ENCODE measurements at places on chromosomes 5 and 9. TPM values are rescaled to one million over a fixed set of nuclear protein-coding genes. Genes with fewer than 3 reads are reported as not detected.

GRCh38 chr5:83917261-83917908 lies 196.7 kb upstream of the HAPLN1 start:
- DNase-seq = no peak

- no peak for DNase-seq
Observed at GRCh38 chr5:175321927-175322532, 122.0 kb downstream of the DRD1 start.

- no peak for DNase-seq
Observed at GRCh38 chr5:66362687-66363086, 218.6 kb downstream of the SREK1 start.

DNA sequence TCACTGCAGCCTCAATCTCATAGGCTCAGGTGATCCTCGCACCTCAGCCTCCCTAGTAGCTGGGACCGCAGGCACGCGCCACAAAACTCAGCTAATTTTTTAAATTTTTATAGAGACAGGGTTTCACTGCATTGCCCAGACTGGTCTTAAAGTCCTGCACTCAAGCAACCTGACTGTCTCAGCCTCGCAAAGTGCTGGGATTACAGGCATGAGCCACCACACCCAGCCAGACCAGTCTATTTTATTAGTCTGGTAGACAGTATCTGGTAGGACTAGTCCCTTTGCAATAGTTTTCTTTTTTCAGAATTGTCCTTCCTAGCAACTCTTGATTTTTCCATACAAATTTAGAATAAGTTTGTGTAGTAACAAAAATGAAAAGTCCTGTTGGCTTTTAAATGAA lies 14.1 kb upstream of the GPR150 start:
- DNase-seq = no peak

DNA sequence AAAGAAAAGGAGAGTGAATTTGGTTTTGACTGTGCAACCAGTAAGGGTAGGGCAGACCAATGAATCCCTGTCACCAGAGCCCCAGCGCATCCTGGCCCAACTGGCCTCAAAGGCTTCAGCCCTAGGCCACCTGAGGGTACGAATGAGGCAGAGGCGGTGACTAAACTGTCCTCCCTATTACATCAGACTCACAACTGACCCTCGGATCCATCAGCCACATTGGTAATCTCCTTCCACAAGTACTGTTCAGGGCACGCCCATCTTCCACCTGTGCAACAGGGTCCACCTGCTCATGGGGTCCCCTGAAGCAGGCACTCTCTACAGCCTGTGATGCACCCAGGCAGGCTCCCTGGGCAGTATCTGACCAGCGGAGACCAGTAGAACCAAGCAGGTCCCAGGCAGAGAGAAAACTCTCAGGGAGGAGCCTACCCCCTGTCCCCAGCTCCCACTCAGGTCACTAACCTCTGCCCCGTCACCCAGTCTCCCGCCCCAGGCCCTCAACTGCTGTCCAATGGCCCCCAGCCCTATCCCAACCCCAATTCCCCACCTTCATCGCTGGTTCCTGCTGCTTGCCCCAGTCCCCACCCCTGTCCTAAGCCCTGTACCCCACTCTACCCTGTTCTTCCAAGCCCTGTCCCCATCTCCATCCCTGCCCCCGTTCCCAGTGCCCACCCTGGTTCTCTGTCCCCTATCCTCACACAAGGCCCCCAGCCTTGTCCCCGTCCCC lies 904 bp downstream of the EDF1 start:
- no peak for DNase-seq

GRCh38 chr5:23655674-23656073 lies 148.3 kb downstream of the PRDM9 start:
- DNase-seq = no peak

DNA sequence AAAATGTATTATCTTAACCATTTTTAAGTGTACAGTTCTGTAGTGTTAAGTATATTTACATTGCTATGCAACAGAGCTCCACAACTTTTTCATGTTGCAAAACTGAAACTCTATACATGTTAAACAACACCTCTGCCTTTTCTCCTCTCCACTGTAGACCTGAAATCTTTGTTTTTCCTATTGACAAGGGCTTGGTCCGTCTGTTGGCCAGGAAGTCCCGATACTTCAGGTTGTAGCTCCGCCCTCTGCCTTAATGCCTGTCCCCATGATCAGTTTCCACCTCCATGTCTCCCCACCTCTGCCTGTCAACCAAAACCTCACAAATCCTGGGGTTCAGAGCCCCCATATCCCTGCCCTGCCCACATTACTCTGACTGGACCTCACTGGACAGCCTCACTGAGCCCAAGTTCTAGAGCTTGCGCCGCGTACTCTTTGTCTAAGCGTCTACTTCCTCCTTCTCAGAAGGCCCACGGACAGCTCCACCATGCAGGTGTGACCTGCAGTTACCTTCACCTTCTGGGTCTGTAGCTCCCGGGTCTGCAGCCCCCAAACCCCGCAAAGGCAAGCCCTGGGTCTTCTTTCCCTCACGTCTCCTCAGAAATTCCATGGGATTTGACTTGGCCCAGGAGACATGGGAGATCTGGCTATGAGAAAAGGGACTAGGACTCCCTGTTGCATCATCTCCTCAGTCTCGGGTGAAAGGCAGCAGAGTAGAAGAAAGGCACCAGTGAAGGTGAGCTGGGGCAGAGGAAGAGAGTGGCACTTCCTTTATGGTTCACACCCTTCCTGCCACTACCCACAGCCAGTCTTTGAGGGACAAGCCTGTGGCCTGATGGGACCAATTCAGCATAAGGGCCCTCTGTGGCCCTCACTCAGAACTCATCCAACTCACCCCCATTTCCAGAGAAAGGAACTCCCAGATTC lies 8.0 kb downstream of the GLIPR2 start:
- no peak for DNase-seq

- no peak for DNase-seq
Observed at GRCh38 chr9:81833563-81834345, 94.5 kb upstream of the SPATA31D4 start.

DNA sequence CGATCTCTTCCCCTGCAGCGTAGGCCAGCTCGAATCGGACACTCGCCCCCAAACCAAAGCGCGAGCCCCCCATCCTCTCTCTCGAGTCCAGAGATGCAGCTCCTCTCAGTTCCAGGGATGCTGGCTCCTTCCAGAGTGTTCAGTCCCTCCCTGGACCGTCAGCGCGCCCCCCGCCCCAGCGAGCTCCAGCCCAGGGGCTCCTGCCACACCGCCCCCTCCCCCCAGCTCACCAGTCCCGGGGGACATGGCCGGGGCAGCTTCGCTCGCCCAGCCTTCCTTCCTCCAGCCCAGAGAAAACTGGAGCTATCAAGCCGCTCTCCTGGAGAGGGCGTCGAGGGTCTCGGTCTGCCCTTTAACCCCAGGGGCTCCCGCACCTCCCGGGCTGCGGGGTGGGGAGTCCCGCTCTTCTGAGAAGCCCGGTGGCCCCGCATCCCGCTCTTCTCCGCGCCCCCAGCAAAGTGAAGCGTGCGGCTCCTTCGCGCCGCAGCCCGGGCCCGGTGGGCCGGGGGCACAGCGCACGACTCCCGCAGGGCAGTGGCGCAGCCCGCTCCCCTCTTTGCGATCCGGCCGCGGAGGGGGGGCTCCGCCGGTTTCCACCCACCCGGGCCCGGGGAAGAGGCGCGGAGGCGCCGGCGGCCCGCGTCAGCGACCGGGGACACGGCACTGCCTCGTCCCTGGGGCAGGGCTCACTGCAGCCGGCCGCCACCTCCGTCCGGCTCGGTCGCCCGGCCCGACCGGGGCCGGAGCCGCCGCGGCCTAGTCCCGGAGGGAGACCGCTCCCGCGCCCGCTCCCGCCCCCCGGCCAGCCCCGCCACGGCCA lies 587 bp downstream of the MIER3 start:
- DNase-seq = no peak

The ZMAT2 gene
- polyA plus RNA-seq = 49.2 TPM

The DPH7 gene
- 26.2 TPM for polyA plus RNA-seq

The BNC2 gene
- polyA plus RNA-seq = 1.1 TPM

The ZSWIM6 gene
- 8.6 TPM for polyA plus RNA-seq

The LSM11 gene
- 2.1 TPM for polyA plus RNA-seq

The PLEKHG4B gene
- 0.10 TPM for polyA plus RNA-seq

The ITK gene
- not detected for polyA plus RNA-seq

The C9orf43 gene
- polyA plus RNA-seq = 0.89 TPM

Data from keratinocyte (primary cell).